ENCODE measurements at places on chromosomes 16 and 17.
A peak's percentile ranks its signal among the peaks of the same experiment; 100 is the strongest.

GRCh38 chr16:28326881-28327610, 34.7 kb downstream of the SBK1 start:
- peak; percentile 56 for DNase-seq

DNA sequence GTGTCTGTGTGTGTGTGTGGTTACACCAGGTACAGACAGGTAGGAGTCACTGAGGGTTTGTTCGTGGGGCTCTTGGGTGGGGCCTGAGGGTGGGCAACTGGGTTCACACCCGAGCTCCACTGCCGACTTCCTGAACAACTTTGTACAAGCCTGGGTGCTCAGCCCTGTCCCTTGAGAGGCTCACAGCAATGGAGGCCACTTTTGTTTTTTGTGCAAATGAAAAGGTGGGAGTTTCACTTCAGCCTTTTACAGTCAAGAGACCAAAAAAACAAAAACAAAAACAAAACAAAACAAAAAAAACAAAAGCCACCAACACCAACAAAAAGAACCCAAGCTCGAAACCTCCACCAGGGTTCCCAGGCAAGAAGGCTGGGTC, 2.4 kb downstream of the RHBDF2 start:
- DNase-seq: no peak

DNA sequence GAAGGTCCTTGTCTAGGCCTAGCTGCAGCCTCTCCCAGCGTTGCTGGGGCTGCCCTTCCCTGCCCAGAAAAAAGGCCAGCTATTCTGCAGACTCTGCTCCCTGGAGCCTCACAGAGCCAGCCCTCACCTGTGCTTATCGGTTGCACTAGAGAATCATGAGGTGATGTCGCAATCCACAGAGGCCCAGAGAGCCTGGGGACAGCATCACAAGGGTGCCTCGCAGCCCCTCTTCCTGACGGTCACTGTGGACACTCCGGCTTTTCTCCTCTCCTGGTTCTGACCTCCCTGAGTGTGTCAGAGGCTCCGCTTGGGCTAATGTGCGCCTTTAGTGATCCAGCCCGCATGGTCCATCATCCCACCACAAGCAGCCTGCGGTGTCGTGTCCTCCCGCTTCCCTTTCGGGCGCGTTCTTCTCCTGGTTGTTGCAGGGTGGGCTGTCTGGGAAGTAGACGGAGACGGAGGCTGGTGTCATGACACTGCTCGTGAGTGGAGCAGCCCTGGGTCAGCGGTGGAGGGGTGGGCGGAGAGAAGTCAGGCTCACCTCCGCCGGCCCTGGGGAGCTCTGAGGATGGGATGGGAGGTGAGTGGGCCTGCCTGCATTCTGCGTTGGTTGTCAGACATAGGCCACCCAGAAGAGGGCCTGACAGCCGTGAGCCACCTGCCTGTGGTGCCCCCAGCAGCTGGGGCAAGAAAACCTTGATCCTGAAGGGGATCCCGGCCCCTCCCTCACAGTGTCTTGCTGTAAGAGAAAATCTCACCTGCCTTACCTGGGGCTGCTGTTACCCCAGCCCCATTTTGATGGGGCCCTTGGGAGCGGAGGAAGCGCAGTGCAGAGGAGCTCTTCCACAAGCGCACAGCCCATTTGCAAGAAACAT, 165.9 kb upstream of the CHMP6 start:
- no peak for DNase-seq

- DNase-seq: no peak
These were observed 1.1 kb upstream of the AXIN1 start for GRCh38 chr16:353404-354290.

DNA sequence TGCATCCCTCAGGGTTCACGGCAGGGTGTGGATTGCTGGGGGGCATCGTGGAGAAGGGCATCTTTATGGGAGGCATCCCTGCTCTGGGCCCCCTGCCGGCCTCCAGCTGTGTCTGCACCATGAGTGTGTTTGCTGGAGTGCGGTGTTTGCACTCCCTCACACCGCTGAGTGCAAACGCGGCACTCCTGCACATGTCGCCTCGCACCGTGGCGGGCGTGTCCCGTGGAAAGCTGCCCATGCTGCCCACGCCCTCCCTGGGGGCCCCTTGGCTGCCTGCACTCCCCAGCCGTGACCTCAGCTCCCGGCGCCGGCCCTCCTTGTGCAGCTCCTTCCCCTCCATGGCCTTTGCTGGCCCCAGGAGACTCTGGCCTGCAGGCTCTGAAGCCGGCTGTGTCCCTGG, 74.6 kb upstream of the ZNF750 start:
- no peak for DNase-seq

DNA sequence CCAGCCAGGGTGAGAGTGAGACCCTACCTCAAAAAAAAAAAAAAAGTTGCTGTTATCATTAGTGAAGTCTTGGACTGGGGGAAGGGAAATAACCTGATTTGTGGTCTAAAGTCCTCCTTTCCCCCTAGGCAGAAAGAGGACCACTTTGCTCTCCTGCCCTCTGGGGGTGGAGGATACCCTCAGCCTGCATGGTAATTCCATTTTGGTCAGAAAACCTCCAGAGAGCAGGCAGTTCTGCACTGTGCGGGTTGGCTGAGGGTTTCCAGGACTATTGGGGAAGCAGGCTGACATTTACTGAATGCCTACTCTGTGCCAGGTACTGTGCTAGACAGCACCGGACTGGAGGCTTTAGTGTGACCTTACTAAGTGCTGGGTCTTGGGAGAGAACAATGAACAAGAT, 2.6 kb downstream of the ADAP2 start:
- no peak for DNase-seq

DNA sequence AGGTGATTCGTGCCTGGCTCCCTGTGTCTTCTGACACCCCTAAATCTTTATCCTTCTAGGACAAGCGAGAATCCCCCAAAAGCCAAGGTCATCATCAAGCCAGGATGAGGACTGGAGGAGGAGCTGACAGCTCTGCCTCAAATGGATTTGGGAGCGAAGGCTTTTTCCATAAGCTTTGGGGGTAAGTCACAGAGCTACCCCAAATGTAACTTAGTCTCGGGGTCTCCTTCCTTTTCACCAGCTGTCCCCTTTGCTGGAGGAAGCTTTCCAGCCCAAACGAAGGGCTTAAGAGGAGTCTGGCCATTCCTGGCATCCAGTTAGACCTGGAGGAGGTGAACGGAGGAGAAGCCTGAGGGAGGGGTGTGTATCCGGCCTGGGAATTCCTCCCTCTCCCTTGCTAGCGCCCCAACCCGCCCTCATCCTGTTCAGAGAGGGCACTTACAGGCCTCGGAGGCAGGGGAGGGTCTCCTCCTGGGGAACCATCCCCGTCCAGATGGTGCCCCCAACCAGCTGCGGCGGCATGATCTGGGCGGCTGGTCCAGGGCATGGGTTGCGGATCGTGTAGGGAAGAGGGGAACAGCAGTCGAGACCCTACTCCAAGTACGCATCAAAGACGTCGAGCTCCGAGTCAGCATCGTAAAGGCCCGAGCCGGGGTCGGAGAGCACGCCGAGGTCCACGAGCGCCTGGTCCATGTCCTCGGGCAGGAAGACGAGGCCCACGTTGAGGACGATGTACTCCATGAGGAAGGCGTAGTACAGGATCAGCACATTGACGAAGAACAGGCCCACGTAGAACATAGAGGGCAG, 938 bp downstream of the DEXI start:
- no peak for DNase-seq

DNA sequence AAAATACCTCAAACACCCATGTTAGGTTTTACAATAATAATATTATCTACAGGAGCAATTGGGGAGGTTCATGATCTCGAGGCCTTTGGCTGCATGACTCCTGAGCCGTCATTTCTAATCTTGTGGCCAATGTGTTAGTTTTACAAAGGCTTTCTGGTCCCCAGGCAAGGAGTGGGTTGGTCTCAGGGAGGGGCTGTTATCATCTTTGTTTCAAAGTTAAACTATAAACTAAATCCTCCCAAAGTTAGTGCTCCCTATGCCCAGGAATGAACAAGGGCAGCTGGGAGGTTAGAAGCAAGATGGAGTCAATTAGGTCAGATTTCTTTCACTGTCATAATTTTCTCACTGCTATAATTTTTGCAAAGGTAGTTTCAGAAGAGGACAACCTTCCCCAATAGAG, 9.1 kb upstream of the CCL5 start:
- DNase-seq: no peak

DNA sequence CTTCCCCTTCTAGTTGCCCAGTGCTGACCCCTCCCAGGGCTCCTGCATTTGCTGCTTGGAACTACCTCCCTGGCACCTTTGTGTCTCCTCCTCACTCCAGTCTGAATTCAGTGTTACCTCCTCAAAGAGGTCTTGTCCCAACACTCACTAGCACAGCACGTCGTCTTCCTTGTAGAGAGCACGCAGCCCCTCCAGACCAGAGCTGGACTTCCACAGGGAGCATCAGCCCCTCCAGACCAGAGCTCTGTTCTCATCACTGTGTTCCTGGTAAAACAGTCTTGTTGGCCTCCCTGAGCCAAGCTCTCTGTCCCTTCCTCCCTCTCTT, 27.8 kb upstream of the MGAT5B start:
- DNase-seq: no peak

DNA sequence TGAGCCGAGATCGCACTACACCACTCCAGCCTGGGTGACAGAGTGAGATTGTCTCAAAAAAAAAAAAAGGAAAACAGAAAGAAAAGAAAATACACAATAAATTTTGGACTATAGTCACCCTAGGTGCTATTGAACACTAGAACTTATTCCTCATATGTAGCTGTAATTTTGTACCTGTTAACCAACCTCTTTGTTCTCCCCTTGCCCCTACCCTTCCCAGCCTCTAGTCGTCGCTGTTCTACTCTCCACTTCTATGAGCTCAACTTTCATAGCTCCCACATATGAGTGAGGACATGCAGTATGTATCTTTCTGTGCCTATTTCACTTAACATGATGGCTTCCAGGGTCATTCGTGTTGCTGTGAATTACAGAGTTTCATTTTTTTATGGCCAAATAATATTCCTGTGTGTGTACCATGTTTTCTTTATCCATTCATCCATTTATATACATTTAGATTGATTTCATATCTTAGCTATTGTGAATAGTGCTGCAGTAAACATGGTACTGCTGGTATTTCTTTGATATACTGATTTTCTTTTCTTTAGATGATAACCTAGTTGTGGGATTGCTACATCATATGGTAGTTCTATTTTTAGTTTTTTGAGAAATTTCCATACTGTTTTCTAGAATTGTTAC, 28.3 kb downstream of the VPS35L start:
- DNase-seq: peak; percentile 46

DNA sequence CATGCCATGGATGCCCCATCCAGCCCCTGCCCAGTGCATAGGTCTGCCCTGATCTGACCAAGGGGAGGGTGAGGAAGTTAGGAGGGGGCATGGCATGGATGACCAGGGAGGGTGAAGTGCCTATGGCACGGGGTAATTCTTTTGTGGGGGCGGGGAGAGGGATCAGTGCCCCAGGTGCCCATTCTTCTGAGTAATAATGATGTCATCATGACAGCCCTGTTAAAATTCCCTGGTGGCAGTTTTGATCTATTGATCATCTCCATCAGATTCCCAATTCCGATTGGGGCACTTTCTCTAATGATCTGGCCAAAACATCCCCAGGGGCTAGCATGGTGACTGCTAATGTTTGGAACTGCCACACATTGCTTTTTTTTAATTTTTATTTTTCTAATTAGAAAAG, 392.2 kb downstream of the UTP18 start:
- no peak for DNase-seq

DNA sequence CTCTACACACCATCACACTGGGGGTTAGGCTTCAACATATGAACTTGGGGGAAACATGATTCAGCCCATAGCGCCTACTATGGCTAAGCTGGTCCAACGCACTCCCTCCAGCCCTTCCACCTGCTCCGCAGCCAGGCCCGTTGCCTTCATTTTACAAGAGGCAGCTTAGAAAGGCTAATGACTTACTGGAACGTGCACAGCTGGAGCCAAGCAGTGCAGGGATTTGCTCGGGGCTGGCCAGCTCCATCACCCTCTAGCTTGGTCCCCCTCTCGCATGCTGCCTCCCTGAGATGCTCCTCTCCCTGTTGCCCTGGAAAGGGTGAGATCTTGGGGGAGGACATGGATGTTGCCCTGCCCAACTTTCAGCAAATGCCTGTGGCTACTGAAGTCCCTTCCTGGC, 2.8 kb upstream of the CACNG1 start:
- no peak for DNase-seq

DNA sequence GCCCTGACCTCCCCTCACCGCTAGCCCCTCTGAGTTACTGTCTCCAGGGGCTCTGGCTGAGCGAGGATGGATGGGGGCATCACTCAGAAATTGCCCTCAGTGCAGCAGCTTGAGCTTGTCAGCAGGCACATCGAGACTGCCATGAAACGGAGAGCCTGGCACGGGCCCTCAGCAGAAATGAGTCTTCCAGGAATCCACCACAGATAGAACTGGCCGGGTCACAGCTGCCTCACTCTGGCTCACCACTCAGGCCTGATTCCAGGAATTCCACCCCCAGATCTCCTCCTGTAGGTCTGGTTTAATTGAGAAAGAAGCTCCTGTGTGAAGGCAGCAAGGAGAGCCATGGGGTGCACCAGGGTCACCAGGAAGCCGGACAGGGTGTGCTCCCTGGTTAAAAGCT, 85.5 kb downstream of the GSG1L start:
- no peak for DNase-seq

- no peak for DNase-seq
These were observed 95.1 kb downstream of the METRNL start for GRCh38 chr17:83174362-83175118.

DNA sequence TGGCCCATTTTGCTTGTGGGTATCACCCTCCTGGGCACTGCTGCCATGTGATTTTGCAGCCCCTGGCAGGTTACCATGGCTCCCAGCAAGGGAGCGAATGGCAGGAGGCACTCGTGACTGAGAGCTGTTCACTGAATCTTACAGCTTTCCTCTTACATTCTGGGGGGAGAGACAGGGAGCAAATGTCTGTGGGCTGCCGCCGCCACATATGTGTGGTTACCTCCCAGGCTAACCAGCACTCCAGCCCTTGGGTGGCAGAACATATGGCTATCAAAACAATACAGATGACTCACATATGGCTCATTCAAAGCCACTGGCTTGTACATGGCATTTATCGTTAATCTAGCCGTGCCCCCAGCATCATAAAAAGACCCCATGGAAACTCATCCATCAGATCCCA, 19.8 kb downstream of the GTF3C1 start:
- no peak for DNase-seq

DNA sequence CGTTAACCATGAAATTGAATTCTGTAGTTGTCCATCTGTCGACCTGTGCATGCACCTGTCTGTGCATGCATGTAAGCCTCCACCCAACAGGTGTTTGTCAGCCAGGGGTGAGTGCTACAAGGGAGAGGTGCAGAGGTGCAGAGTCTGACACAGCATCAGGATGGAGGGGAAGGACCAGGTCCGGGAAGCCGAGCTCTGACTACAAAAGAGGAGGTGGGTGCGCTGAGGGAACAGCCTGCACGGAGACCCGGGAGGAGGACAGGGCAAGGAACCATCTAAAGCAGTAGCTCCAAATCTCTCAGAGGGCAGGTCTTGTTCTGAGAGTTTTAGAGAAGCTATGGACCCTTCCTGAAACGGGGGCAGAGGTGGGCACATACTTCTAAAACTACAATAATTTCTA, 54.1 kb downstream of the B9D1 start:
- DNase-seq: no peak

- DNase-seq: peak; percentile 55
These were observed 53.4 kb downstream of the CACNG3 start for GRCh38 chr16:24309258-24310142.

All from PC-9 (cell line).